Fibroblast of mammary gland (primary cell): ENCODE measurements at places on chromosomes 1 and 21.

GRCh38 chr21:17397703-17398102 lies 115.1 kb upstream of the CXADR start:
- no peak for DNase-seq

DNA sequence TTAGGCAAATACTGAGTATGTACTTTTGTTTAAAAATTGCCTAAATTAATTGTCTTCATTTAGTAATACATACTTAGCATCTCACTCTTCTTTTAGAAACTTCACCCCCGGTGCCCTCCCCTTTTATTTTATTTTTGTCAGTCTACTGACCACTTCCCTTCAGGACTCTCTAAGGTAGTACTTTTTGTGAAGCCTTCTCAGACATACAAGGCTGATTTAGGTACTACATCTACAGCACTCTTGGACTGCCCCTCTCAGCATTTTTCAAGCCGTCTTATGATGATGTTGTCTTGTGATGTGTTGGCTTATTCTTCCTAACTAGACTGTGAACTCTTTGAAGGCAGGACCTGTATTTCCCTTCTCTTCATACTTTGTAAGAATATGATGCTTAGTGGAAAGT lies 24.7 kb downstream of the RPS6KC1 start:
- DNase-seq: no peak

GRCh38 chr1:18922848-18923755 lies 20.7 kb upstream of the ALDH4A1 start:
- no peak for DNase-seq

DNA sequence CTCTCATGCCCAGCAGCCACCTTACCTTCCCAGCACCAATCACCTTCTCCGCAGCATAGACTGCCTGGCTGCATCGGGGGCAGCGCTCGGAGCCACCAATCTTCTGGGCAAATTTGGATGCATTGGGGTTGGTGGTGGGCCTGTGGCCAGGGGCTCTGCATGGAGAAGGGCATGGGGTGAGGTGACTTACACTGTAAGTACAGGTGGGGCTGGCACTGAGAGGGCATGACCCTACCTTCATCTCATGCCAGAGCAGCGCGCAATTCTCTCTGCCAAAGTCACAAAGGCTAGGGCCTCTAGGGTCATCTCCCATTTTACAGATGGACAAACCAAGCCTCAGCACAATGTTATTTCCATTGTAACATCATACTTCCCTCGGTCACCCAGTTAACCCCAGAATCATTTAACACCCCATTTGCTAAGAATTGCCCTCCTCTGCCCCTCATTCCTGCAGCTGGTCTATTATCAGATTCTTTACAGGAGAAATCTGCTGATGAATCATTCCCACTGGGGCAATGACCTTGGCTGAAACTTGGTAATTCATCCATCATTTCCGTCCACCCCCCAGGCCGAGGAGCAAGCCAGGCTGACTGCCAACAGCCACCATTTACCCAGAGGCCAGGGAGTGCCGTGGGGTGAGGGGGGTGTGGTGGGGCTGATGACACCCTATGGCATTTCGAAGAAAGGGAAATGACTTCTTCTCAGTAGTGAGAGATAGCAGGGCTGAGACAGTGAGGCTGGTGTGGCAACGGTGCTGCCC lies 17.9 kb downstream of the CSRP1 start:
- DNase-seq: peak; percentile 96

GRCh38 chr21:26453267-26453666 lies 119.8 kb downstream of the CYYR1 start:
- no peak for DNase-seq

DNA sequence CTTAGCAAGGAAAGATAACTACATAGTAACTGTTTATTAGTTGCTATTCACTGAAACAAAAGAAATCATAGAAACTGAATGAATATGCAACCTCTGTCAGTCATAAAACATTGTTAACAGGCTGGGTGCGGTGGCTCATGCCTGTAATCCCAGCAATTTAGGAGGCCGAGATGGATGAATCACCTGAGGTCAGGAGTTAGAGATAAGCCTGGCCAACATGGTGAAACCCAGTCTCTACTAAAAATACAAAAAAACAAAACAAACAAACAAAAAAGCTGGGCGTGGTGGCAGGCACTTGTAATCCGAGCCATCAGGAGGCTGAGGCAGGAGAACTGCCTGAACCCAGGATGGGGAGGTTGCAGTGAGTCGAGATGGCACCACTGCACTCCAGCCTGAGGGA lies 44.1 kb downstream of the CRB1 start:
- no peak for DNase-seq

DNA sequence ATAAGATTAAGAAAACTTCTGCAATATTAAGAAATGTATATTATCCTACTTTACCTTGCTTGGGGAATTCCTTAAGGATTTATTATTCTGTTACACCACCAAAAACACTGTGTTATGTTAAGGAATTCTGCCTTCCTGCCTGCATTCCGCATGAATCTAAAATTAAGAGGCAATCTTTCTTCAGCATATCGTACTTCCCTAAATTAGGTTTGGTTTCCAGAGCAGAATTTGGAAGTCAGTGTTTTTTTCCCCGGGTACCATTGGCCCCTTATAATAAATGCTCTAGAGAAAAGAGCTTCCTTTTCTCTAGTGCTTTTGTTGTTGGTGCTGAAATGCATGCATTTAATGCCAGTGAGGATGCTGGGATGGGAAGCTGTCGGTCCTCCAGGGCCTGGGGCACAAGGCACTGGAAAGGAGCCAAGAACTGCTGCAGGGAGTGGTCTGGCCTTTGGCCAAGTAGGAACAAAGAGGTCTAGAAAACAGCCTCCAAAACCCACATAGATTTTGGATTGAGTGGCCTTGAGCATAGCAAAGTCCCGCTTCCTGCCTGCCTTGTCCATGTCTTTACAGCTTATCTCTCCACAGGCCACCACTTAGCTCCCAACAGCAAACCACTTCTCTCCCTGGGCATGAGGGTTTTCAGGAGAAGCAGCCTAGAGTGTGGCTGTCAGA lies 69.9 kb downstream of the RRAGC start:
- no peak for DNase-seq

DNA sequence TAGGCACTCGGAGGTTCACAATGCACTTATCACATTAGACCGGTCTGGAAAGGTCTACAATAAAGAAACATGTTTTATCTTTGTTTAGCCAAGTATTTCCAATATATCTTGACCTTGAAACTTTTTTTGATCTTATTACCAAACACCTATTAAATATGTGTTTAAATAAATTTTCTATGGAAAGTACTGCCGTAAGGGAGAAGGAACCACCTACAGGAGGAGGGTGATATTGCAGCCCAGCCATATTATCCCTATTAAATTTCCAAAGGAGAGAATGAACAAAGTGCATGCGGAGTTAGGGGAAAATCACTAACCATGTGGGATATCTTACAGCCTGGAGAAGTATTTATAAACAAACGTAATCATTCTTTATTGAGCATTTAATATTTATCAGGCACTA lies 14.5 kb downstream of the BRINP2 start:
- peak; percentile 26 for DNase-seq

- no peak for DNase-seq
Observed at GRCh38 chr1:185281245-185281644, 35.8 kb downstream of the IVNS1ABP start.

DNA sequence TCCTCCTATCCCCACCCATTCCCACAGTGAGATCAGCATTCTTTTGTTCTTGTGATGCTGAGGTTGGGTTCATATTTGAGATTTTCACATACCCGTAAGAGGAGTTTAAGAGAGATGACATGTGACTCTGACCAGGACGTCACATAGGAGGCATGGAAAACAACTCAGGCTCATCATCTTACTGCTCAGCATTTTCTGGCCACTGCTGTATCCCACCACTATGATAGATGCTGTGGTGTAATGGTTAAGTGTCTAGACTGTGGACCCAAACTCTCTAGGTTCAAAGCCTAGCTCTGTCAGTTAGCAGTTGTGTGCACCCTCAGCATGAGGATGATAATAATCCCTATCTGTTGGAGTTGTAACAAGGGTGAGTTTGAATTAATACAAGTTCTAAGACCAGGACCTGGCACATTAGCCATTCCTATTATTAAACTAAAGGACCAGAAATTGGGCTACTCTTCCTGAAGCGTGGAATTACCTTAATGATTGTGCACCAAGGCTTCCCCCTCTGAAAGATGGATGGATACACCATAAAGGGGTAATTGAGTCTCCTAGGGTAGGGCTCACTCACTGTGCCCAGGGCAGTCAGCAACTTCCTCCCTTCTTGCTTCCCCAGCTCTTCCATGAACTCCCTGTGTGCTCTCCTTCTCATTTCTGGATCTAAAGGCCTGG lies 40.9 kb downstream of the LGR6 start:
- DNase-seq: peak; percentile 18

- peak; percentile 35 for DNase-seq
Observed at GRCh38 chr1:169491845-169492281, 6.1 kb upstream of the SLC19A2 start.

DNA sequence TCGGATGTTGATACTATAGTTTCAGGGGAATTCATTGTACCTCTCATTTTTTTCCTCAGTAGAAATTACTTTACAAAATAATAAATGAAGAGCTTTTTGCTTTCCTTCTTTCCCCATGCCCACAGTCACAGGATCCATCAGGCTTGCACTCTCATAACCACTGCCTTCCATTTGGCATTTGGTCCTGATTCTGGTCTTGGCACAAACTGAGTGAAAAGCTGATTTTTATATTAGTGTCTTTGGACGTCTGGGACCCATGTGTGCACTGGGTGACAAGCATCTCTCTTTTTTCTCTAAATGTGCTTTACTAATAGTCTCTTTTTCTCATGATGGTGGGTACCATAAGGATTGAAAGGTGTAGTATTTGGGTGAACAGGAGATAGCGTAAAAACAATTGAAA lies 2.8 kb downstream of the ELAVL4 start:
- DNase-seq: no peak

- peak; percentile 72 for DNase-seq
Observed at GRCh38 chr1:51569284-51570062, 47.4 kb upstream of the OSBPL9 start.

- no peak for DNase-seq
Observed at GRCh38 chr21:32507342-32507919, 77.9 kb downstream of the TCP10L start.

GRCh38 chr1:204672482-204673121 lies 12.9 kb downstream of the LRRN2 start:
- DNase-seq: no peak

- DNase-seq: peak; percentile 46
Observed at GRCh38 chr1:159959451-159959850, 5.4 kb upstream of the SLAMF9 start.

DNA sequence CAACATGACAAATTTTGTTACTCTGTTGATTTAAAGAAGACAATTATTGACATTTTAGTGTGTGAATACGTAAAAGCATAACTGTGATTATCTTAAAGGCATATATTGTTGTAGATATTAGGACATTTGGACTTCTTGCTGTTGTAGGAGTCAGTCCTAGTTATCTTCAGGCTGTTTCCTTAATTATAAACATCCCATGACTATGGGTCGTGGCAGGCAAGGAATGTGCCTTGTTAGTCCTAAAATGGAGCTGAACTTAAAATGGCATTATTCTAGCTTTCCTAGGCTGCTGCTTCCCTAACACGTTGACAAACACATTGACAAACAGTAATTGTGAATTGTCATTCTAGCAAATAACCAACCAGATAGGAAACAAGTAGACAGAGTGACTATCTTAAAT lies 4.4 kb upstream of the MPZL1 start:
- no peak for DNase-seq

- no peak for DNase-seq
Observed at GRCh38 chr1:76038287-76039004, 36.1 kb upstream of the ST6GALNAC3 start.

- DNase-seq: no peak
Observed at GRCh38 chr1:96533820-96534219, 187.8 kb upstream of the PTBP2 start.

DNA sequence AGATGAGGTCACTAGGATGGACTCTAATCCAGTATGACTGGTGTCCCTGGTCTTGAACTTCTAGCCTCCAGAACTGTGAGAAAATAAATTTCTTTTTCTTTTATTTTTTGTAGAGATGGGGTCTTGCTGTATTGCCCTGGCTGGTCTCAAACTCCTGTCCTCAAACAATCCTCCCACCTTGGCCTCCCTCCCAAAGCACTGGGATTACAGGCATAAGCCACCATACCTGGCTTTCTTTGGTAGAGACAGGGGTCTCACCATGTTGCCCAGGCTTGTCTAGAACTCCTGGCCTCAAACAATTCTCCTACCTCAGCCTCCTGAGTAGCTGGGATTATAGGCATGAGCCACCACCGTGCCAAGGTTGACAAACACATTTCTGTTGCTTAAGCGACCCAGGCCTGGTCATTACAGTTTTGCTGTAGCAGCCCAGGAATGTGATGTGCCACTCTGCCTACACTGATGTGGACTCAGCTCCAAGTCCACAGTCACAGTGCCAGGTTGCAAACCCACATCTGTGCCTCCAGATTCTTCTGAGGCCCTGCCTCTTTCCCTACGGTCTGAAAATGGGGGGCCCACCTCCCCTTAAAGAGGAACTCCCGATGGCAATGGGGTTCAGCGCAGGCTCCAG lies 15.9 kb downstream of the PYCR2 start:
- no peak for DNase-seq

DNA sequence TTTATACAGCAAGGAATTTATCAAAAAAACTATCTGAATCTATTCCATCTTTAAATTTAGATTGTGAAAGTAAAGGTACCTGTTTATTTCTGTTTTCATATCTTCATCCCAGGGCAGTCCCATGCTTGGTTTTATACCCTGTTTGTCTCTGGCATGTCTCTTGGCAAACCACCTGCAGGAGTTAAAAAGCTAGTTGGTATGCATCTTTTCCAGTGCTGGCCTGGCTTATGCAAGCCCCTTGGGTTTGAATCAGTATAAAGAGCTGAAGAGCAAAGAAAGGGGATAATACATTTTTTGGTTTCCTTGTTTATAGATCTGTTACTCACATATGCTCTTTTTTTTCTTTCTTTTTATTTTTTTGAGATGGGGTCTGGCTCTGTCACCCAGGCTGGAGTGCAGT lies 37.8 kb downstream of the LRRC8C start:
- no peak for DNase-seq

GRCh38 chr1:24790490-24790889 lies 45.2 kb downstream of the CLIC4 start:
- no peak for DNase-seq

- DNase-seq: no peak
Observed at GRCh38 chr1:201183753-201184152, 6.9 kb upstream of the IGFN1 start.

DNA sequence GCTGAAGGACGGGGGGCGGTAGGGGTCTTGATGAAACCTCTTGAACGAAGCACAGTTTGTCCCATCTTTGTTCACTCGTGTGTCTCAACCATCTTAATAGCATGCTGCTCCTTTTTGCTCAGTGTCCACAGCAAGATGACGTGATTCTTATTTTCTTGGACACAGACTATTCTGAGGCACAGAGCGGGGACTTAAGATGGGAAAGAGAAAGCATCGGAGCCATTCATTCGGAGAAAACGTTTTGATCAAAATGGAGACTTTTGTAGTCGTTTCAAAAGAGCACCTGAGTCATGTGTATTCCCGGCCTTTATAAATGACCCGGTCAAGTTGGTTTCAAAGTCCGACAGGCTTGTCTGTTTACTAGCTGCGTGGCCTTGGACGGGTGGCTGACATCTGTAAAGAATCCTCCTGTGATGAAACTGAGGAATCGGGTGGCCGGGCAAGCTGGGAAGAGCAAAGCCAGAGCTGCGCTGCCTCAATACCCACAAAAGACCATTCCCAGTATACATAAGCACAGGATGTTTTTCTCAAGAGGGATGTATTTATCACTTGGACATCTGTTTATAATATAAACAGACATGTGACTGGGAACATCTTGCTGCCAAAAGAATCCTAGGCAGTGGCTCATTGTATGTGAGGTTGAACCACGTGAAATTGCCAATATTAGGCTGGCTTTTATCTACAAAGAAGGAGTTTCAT lies 18.5 kb downstream of the ETS2 start:
- DNase-seq: peak; percentile 86

GRCh38 chr1:3084154-3084553 lies 15.2 kb downstream of the PRDM16 start:
- no peak for DNase-seq

GRCh38 chr21:43190544-43190943 lies 21.7 kb downstream of the CRYAA start:
- no peak for DNase-seq
